ENCODE measurements at places on chromosomes 3 and 15. TPM values are rescaled to one million over a fixed set of nuclear protein-coding genes. Genes with fewer than 3 reads are reported as not detected.

TMEM158 gene
- total RNA-seq = 0.26 TPM

ATP8B4 gene
- total RNA-seq = 52.9 TPM

EFHB gene
- total RNA-seq = 0.24 TPM

C2CD4B gene
- total RNA-seq = 0.83 TPM

QARS1 gene
- total RNA-seq = 185 TPM

GRIP2 gene
- not detected for total RNA-seq

MUC13 gene
- total RNA-seq = not detected

HYKK gene
- total RNA-seq = 1.4 TPM

CAMKV gene
- total RNA-seq = 0.96 TPM

PLA2G4E gene
- not detected for total RNA-seq

MAP1A gene
- 2.2 TPM for total RNA-seq

CHRD gene
- not detected for total RNA-seq

FBN1 gene
- total RNA-seq = 0.61 TPM

ITPKA gene
- total RNA-seq = 2.8 TPM

CCDC39 gene
- not detected for total RNA-seq

DNA sequence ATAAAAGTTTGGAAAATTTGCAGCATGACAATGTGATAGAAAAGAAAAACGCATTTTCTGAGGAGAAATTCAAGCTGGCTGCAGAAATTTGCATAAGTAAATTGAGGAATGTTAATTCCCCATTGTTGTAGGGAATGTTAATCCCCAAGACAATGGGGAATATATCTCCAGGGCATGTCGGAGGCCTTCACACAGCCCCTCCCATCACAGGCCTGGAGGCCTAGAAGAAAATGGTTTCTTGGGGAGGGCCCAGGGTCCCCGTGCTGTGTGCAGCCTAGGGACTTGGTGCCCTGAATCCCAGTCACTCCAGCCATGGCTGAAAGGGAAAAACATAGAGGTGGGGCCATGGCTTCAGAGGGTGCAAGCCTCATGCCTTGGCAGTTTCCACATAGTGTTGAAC, 101.1 kb downstream of the BOC start:
- H3K36me3 ChIP-seq = peaks cover 10% of the 10 kb centered on the region
- no peak for DNase-seq
- H3K27me3 ChIP-seq = no peaks in the 10 kb centered on the region
- H3K27ac ChIP-seq = no peak overlapping the region
- no peaks in the 10 kb centered on the region for H3K4me1 ChIP-seq
- H3K4me3 ChIP-seq = no peak overlapping the region

- no peak overlapping the region for H3K4me3 ChIP-seq
- no peak overlapping the region for H3K27ac ChIP-seq
- peaks cover 2% of the 10 kb centered on the region for H3K27me3 ChIP-seq
- no peaks in the 10 kb centered on the region for H3K4me1 ChIP-seq
- no peak for DNase-seq
- H3K36me3 ChIP-seq = no peaks in the 10 kb centered on the region
Observed at GRCh38 chr3:190746531-190746930, 116.0 kb downstream of the GMNC start.

DNA sequence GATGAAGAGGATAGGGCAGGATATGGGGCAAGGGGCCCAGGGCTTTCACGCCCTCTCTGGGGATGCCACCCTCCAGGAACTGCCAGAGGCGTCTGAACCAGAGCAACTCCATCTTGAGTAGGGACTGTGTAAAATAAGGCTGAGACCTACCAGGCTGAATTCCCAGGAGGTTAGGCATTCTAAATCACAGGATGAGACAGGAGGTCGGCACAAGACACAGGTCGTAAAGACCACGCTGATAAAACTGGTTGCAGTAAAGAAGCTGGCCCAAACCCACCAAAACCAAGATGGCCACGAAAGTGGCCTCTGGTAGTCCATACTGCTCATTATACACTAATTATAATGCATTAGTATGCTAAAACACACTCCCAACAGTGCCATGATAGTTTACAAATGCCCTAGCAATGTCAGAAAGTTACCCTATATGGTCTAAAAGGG, 40.7 kb downstream of the HERC1 start:
- no peaks in the 10 kb centered on the region for H3K27me3 ChIP-seq
- peaks cover 20% of the 10 kb centered on the region for H3K4me1 ChIP-seq
- no peak for DNase-seq
- H3K36me3 ChIP-seq = peaks cover 12% of the 10 kb centered on the region

DNA sequence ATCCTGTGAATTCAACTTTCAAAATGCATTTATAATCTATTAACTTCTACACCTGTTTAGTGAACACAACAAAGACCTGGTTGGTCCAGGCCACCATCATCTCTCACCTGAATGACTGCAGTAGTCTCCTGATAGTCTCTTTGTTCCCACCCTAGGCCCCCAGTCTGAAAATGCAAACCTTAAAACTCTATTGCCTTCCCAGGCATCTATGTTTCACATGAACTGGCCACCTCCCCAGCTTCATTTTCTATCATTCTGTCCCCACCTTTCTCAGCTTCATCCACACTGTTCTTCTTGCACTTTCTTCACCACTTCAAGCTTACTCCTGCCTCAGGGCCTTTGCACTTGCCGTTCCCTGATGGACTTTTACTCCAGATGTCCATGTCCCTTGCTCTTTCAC, 45.0 kb downstream of the CLSTN2 start:
- DNase-seq = no peak
- no peak overlapping the region for H3K27ac ChIP-seq
- H3K27me3 ChIP-seq = no peaks in the 10 kb centered on the region
- no peaks in the 10 kb centered on the region for H3K4me1 ChIP-seq

DNA sequence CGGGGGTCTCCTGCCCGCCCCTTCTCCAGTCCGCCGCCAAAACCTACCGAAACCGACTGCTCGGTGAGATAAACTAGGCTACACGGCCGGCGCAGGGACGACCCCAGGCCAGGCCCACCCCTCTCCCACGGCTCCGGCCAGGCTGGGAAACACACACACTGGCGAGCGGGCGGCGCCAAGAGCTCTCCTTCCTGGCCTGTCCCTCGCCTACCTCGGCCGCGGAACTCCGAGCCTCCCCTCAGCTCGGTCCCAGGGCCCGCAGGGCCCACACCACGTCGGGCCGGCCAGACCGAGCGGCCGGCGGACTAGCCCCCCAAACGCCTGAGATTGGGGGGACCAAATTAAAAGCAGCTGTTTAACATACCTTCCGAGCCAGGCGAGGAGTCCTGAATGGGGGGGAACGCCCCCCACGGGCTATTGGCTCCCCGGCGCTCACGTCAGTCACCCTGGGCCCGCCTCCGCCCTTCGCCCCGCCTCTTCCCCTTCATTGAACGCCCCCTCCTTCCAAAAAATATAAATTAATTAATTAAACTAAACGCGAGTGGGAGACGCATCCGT, 4.0 kb upstream of the SIN3A start:
- peak overlapping the region; percentile 82 for H3K27ac ChIP-seq
- H3K27me3 ChIP-seq = no peaks in the 10 kb centered on the region
- peak; percentile 82 for DNase-seq
- no peaks in the 10 kb centered on the region for H3K36me3 ChIP-seq
- H3K4me3 ChIP-seq = peak overlapping the region; percentile 89
- peaks cover 22% of the 10 kb centered on the region for H3K4me1 ChIP-seq

GRCh38 chr3:156732261-156732660, 57.9 kb downstream of the TIPARP start:
- no peak for DNase-seq
- no peak overlapping the region for H3K27ac ChIP-seq
- peaks cover 5% of the 10 kb centered on the region for H3K36me3 ChIP-seq
- H3K27me3 ChIP-seq = no peaks in the 10 kb centered on the region
- H3K4me1 ChIP-seq = peaks cover 8% of the 10 kb centered on the region

- peaks cover 90% of the 10 kb centered on the region for H3K36me3 ChIP-seq
- DNase-seq = peak; percentile 69
- peak overlapping the region; percentile 88 for H3K27ac ChIP-seq
- H3K4me1 ChIP-seq = peaks cover 98% of the 10 kb centered on the region
- no peaks in the 10 kb centered on the region for H3K27me3 ChIP-seq
- peak overlapping the region; percentile 43 for H3K4me3 ChIP-seq
Observed at GRCh38 chr3:172511783-172512762, 11.2 kb downstream of the TNFSF10 start.

- H3K4me1 ChIP-seq = no peaks in the 10 kb centered on the region
- no peak overlapping the region for H3K4me3 ChIP-seq
- no peak for DNase-seq
- H3K27ac ChIP-seq = no peak overlapping the region
- H3K36me3 ChIP-seq = no peaks in the 10 kb centered on the region
Observed at GRCh38 chr3:81951106-81951505, 189.7 kb upstream of the GBE1 start.

GRCh38 chr15:43208052-43209002, 12.5 kb downstream of the EPB42 start:
- no peak overlapping the region for H3K4me3 ChIP-seq
- peaks cover 10% of the 10 kb centered on the region for H3K27me3 ChIP-seq
- no peak for DNase-seq
- no peak overlapping the region for H3K27ac ChIP-seq
- peaks cover 7% of the 10 kb centered on the region for H3K4me1 ChIP-seq

DNA sequence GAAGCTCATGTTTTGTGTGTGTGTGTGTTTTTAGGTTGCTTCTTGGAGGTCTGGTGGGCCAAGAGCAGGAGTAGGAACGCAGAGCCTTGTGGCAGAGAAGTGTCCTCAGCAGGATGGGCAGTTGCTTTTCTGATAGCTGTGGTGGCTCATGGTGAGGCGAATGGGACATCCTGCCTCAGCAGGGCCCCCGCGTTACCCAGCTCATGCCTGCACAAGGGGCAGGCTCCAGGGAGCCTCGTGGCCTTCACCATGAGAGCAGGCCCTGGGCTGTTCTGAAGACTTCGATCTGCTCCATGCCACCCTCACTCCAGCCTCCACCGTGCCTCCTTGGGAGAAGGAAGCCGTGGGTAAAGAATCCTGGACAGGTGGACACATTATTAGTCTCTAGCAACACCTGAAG, 33.4 kb upstream of the CTXND1 start:
- DNase-seq = no peak
- H3K27me3 ChIP-seq = peaks cover 10% of the 10 kb centered on the region
- no peaks in the 10 kb centered on the region for H3K4me1 ChIP-seq

DNA sequence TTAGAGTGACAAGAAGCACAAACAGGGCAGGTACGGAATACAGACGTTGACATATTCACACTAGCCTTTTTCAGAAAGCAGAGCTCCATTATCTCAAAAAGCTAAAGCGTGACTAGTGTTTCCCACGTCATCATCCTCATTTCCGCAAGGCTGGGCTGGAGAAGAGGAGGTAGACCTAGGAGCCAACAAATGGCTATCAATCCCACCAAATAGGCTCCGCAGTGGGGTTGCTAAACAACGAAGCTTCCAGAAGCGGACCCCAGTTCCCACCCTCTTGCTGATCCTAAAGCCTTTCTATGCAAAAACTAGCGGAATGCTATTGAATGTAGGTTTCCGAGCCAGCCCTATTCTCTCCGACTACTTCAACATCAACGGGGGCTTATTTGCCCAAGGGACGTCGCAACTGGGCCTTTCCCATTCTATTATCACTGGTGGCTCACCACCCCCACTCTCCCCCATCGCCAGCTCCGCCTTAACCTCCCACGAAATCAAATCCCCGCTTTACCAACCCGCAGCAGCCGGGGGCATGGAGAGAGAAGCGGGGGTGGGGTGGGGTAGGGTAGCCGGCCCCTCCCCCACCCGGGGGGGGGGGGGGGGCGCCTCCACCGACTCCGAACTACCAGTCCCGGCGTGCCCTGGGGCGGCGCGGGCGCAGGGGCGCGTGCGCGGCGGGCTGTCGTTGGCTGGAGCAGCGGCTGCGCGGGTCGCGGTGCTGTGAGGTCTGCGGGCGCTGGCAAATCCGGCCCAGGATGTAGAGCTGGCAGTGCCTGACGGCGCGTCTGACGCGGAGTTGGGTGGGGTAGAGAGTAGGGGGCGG, at the start of gene MORF4L1:
Gene MORF4L1, plus strand, starts transcription at position 736 of the 817 bp plus-strand sequence. CDS start 128 bp downstream, outside the sequence.
- no peaks in the 10 kb centered on the region for H3K27me3 ChIP-seq
- peak within 1 kb of the TSS; percentile 98 for H3K27ac ChIP-seq
- peaks cover 5% of the 10 kb centered on the region for H3K36me3 ChIP-seq
- peaks cover 39% of the 10 kb centered on the region for H3K4me1 ChIP-seq

DNA sequence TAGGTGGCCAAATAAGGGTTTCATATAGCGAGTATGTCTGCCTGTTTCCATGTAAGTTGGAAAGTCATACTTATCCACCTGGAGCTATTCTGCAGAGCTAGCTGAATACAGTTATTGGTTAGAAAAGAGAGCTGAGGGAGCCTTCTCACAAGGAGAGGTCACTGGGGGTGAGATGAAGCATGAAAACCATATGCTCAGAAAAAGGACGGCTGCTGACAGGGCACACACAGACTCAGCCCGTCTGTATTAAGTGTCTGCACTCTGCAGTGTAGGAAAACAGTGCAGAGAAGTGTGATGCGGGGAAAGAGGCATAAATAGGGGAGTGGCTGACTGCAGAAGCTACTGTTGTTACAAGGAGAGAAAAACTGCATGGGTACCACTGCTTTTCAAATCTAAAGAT, 58.2 kb downstream of the C3orf70 start:
- DNase-seq = no peak
- no peaks in the 10 kb centered on the region for H3K36me3 ChIP-seq
- H3K27ac ChIP-seq = no peak overlapping the region
- no peaks in the 10 kb centered on the region for H3K4me1 ChIP-seq
- no peak overlapping the region for H3K4me3 ChIP-seq

DNA sequence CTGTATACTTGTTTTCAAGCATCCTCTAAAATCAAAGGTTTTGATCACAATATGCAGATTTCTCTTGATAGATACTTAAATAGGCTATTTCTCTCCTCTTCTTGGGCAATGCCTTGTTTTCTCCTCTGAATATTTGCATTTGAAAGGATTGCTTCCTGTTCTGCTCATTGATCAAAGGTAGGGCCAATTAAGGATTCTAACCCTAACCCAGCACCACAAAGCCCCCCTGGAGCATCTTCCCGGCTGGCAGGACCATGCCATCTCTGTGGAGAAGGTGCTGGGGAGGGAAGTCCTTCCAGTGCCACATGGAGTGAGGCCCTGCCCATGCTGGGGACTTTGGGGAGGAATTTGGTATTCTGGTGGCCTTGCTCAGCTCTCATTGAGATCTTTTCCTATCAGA, 11.3 kb upstream of the NIPA2 start:
- no peak overlapping the region for H3K4me3 ChIP-seq
- peaks cover 8% of the 10 kb centered on the region for H3K36me3 ChIP-seq
- no peak overlapping the region for H3K27ac ChIP-seq

- peak overlapping the region; percentile 61 for H3K27ac ChIP-seq
- H3K4me3 ChIP-seq = peak overlapping the region; percentile 23
- H3K36me3 ChIP-seq = peaks cover 13% of the 10 kb centered on the region
- peaks cover 89% of the 10 kb centered on the region for H3K4me1 ChIP-seq
Observed at GRCh38 chr3:32420126-32421038, 28.7 kb downstream of the CMTM7 start.

GRCh38 chr15:92097474-92098178, 244.1 kb downstream of the SLCO3A1 start:
- H3K27me3 ChIP-seq = no peaks in the 10 kb centered on the region
- no peak overlapping the region for H3K27ac ChIP-seq
- H3K36me3 ChIP-seq = peaks cover 15% of the 10 kb centered on the region

GRCh38 chr3:154214306-154214705, 93.1 kb downstream of the ARHGEF26 start:
- H3K27me3 ChIP-seq = no peaks in the 10 kb centered on the region
- DNase-seq = no peak
- no peaks in the 10 kb centered on the region for H3K36me3 ChIP-seq
- H3K4me3 ChIP-seq = no peak overlapping the region

GRCh38 chr15:83062768-83063180, 4.3 kb downstream of the BTBD1 start:
- DNase-seq = no peak
- no peak overlapping the region for H3K27ac ChIP-seq

Data from activated T-helper 1 cell treated with anti-CD3 and anti-CD28 coated beads, Interleukin-12 subunit alpha, Interleukin-12 subunit beta, Interleukin-2, Interleukin-4 antibody, amounts not matched to agents 30 ng/mL and 10 ng/mL and 1 ng/mL, durations not matched to agents 14 hours and 24 hours and 36 hours (primary cell).